ENCODE measurements at places on chromosomes 11 and 22.

- peak; percentile 17 for DNase-seq
Observed at GRCh38 chr11:65225279-65226102, 36.3 kb upstream of the POLA2 start.

- no peak for DNase-seq
Observed at GRCh38 chr11:84384731-84385130, 1098.6 kb upstream of the CCDC90B start.

- DNase-seq = no peak
Observed at GRCh38 chr11:104928811-104929210, 30.6 kb upstream of the CASP12 start.

DNA sequence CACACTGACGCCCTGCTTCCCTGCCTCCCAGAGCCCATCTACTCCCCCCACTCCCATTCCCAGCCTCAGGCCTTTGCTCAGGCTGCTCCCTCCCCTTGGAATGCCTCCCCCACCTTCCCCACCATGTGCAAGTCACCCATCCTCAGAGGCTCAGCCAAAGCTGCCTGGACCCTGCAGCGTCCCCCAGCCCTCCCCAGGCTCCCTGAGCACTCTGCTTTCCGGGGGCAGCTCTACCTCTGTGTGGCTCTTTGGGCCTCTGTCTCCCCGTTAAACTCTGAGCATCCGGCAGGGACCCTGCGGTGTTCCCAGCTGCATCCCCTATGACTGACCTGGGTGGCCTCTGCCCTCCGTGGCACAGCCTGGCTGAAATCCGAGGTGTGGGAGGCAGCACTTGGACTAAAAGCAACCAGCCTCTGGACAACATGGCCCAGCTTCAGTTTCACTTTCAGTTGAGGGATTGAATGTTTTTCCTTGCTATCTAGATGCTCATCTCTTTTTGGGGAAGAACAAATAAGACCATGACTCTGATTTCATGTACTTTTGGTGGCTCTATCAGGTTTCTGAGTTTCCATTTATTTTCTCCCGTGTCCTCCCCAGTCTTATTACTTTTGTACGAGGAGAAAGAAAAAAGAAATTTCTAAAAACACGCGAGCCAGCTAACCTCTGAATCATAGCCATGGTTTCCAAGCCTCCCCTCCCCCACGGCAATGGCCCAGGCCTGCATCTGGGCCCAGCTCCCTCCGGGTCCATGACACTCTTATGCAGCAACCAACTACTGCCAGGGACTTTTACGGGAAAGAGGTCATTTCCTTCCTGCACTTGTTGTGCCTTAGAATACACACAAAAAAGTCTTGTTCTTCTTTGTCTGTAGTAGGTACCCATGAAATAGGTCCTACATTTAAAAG is 3.8 kb downstream of the APOL3 start:
- peak; percentile 67 for DNase-seq

GRCh38 chr11:3205261-3206155 is 13.1 kb downstream of the MRGPRG start:
- DNase-seq = no peak

- DNase-seq = no peak
Observed at GRCh38 chr11:14253421-14253820, 105.6 kb downstream of the RRAS2 start.

- DNase-seq = no peak
Observed at GRCh38 chr11:63250162-63251050, 7.0 kb upstream of the SLC22A25 start.

DNA sequence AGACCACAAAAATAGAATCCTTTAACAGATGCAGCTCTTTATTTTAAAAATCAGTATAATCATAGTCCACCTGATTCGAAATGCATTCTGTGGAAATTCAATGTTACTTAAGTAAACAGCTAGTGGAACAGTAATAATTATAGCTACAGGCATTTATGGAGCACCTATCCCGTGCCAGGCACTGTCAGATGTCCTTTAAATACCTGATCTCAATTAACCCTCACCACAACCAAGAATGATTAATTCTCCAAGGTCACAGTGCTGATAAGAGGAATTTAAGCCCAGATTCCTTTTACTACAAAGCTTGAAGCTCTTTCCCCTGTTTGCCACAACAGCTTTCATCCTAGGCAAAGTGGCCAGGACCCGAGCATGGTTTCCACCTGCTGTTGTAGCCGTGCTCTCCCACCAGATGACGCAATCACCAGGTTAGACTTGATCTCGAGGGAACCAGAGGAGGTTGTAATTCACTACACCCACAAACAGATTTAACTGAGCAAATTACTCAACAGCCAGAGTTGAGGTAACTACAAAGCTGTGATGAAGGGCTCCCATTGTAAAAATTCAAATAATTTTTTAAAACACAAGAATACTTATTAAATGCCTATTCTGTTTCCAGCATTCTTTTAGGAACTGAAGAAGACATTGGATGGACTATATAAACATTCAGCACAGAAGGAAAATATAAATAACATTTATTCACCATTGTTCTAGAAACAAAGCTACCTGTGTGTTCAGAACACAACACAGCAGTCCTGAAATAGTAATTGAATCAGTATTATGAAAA is 10.3 kb downstream of the PRDM10 start:
- DNase-seq = peak; percentile 64

DNA sequence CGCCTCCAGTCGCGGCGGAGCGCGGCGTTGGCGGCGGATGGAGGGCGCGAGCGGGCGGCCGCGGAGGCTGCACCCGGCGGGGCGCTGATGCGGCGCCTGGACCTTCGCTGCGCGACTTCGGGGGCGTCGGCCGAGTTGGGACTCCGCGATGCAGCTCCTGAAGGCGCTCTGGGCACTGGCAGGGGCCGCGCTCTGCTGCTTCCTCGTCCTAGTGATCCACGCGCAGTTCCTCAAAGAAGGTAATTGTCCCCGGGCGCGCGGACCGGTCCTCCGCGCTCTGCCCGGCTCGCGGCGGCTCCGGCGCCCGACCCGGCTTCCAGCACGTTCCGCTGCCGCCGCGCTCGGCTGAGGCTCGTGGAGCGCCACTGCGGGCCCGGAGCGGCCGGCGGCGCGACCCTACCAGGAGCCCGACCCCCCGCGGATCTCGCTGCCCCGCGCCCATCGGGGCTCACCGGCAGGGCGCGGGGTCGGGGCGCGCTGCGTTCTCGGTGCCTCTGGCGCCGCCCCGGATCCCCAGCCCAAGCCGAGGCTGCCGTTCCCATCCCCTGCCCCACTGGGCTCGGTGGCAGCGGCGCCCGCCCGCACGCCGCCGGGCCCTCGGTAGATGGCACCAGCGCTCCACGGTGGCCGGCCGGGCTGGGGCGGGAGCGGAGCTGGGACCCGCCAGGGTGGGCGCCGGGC is 1251.2 kb downstream of the BRD1 start:
- DNase-seq = no peak

DNA sequence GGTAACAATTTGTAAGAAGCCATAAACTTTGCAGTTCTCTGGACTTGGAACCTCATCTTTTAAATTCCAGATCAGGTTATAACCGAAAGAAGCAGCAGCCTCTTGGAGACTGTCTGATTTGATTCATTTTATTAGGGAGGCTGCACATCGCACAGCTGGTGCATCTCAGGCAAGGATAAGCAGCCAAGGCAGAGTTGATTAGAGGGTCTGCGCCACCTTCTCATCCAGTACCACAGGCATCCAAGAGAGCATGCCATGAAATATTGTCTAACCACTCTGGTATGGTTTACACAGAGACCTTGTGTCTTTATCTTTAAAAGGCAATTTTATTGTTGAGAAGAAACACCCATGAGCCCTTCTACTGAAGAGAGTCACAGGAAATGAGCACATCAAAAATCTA is 16.2 kb upstream of the CWF19L2 start:
- DNase-seq = no peak

DNA sequence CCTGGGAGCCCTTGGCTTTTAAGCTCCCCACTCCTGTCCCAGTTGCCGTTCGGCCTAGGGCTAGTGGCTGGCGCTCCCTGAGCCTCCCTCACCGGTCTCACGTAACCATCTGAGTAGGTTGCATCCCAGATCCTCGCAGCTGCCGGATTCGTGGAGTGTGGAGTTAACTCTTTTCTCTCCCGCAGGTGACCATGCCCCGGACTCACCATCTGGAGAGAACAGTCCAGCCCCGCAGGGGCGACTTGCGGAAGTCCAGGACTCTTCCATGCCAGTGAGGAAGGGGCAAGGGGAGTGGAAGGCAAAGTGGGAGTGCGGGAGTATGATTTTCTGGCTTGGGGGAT is 902 bp downstream of the MUS81 start:
- DNase-seq = no peak

DNA sequence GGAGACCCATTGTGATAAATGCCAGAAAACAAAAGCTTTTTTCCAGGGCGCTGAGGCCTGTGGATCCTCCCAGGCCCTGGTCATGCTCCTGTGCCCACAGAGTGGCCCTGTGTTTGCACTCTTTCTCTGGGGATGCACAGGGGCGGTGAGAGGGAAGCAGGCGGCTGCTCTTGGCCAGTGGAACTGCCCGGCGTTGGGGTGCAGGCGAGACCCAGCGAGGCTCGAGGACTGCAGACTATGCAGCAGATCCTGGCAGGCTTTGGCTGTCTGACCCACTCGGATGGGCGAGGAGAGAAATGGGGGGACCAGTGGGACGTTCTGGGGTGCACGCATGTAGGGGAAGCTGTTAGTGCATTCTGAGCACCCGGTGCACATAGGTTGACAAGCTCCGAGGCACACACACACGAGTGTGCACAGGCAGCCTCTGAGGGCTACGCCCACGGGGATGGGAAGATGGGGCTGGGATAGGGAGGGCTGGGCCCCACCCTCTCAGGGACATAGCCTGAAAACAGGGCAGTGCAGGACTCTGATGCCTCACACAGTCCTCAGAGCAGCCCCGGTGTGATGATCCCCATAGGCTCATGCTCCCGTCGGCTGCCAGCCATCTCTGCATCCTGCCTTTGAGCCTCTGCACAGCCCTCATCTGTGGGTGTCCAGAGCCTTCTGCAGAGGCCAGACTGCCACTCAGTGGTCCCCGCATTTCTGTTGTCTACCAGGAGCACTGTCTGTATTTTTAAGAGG is 1233.5 kb downstream of the BRD1 start:
- DNase-seq = no peak

DNA sequence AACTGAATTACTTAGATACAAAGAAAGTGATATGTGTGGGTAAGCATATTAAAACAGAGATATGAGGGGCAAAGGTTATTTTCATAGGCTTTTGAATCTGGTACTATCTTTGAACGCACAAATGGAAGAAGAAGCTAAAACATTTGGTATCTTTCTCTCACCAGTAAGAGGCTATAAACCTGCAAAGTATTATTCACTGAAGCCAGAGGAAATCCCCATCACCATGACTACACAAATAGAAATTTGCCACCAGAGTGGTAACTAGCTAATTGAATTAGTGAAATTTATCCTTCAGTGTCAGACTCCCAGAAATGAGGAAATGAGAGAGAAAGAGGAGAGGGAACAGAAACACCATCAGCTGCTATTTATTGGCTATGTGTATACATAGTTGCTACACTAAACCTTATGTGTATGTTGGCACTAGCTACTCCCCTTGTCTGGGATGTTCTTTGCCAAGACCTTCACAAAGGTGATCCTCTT is 503.4 kb downstream of the DLG2 start:
- no peak for DNase-seq

GRCh38 chr11:3037040-3037944 is 19.9 kb downstream of the CARS1 start:
- DNase-seq = peak; percentile 58

Measured in NCI-H2029 (cell line).